Cardiac muscle cell (in vitro differentiated cells and primary cell): ENCODE measurements at places on chromosomes 13 and 19. TPM values are rescaled to one million over a fixed set of nuclear protein-coding genes. Genes with fewer than 3 reads are reported as not detected.

CALR3 gene
- total RNA-seq, result not detected in 2 replicates

GRCh38 chr19:20367811-20368294 is 197.7 kb downstream of the ZNF737 start:
- no peak overlapping the region for H3K4me3 ChIP-seq
- DNase-seq, result no peak
- H3K4me1 ChIP-seq, result peaks cover 19% of the 10 kb centered on the region
- no peaks in the 10 kb centered on the region for H3K36me3 ChIP-seq

DNA sequence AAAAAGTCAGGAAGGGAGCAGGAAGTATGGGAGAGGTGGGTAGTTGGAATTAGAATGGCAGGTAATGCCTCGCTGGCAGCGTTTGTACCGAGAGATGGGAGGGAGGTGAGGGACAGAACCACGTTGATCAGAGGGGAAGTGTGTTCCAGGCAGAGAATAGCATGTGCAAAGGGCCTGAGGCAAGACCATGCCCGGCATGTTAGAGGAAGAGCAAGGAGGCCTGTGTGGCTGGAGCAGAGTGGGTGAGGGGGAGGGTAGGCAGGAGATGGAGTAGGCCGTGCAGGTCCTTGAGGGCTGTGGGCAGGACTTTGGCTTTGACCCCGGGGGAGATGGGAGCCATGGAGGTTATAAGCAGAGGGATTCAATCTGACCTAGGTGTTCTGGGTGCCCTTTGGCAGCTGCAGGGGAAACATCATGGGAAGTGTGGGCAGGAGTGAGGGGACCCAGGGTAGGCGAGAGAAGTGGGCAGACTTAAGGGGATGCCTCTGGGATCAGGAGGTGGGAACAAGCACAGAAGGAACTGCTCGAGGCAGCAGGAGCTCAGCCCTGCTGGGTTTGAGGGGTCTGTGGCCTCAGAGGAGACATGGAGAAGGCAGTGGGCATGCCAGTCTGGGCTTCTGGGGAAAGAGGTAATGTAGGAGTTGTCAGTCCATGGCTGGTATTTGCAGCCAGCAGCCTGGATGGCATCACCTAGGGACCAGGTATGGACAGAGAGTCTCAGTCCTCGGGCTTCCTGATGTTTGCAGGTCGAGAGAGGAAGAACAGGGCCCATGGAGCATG is 48.8 kb downstream of the CD320 start:
- H3K4me1 ChIP-seq, result no peaks in the 10 kb centered on the region
- no peaks in the 10 kb centered on the region for H3K27me3 ChIP-seq

COX6B2 gene
- not detected in 2 replicates for total RNA-seq

GRCh38 chr19:4776436-4777211 is 14.9 kb upstream of the FEM1A start:
- H3K27me3 ChIP-seq, result peaks cover 19% of the 10 kb centered on the region
- H3K4me3 ChIP-seq, result no peak overlapping the region
- H3K27ac ChIP-seq, result no peak overlapping the region
- DNase-seq, result no peak
- no peaks in the 10 kb centered on the region for H3K36me3 ChIP-seq

SLC10A2 gene
- total RNA-seq, result not detected in 2 replicates

DNA sequence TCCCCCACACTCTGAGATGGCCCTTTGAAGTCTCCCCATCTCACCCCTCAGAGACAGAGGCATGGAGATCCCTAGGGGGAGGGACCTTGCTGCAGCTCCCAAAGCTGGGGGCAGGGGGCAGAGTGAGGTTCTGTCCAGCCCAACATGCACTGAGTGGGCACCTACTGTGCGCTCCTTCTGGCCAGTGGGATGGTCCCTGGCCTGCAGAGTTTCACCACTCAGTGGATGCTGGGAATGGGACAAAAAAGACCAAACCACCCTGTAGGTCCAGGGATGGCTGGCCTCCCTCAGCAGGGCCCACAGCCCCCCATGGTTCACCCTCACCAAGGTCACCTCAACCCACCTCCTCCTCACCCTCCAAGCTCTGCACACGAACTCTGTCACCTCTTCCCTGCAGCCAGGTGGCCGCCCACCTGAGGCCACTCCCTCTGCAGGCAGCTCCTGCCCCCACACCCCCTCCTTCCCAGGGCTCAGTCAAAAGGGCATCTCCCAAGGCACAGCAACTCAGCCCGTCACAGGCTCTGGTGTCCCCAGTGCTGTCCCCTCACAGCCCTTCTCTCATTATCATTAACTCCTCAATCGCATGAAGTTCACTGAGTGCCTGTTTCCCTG is 16.1 kb downstream of the CEACAM21 start:
- no peak for DNase-seq
- no peak overlapping the region for H3K4me3 ChIP-seq
- H3K27ac ChIP-seq, result no peak overlapping the region
- H3K4me1 ChIP-seq, result no peaks in the 10 kb centered on the region
- no peaks in the 10 kb centered on the region for H3K27me3 ChIP-seq
